ENCODE measurements at places on chromosomes 2 and 18. TPM values are rescaled to one million over a fixed set of nuclear protein-coding genes. Genes with fewer than 3 reads are reported as not detected.
A peak's percentile ranks its signal among the peaks of the same experiment; 100 is the strongest.

CFAP53 gene
- under 0.01 TPM for total RNA-seq

NT5DC4 gene
- not detected for total RNA-seq

DNA sequence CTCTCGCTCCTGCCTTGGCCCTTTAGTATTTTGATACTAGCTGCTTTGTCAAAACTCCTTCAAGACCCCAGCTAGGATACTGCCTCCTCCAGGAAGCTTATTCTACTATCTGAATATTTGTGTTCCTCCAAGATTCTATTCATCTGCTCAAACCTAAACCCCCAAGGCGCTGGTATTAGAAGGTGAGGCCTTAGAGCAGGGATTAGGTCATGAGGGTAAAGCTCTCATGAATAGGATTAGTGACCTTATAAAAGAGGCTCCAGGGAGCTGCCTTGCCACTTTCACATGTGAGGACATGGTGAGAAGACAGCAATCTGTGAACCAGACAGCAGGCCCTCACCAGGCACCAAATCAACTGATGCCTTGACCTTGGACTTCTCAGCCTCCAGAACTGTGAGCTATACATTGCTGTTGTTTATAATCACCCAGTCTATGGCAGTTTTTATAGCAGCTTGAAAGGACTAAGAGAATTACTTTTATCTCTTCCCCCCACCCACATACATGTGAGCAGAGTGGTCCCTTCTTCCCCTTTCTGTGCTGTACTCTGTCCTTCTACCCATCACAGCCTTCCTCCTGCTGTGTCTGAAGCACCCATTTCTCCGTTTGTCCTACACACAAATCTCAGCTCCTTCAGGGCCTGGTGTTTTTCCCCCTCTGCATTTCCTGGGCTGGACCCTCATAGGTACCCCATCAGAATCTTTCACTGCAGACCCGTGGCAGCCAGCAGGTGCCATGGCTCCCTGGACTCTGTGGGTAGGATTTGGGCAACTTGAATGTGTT, 54.5 kb downstream of the HS1BP3 start:
- no peak overlapping the region for H3K4me3 ChIP-seq
- H3K27ac ChIP-seq: no peak overlapping the region
- H3K27me3 ChIP-seq: no peaks in the 10 kb centered on the region
- H3K36me3 ChIP-seq: no peaks in the 10 kb centered on the region

DNA sequence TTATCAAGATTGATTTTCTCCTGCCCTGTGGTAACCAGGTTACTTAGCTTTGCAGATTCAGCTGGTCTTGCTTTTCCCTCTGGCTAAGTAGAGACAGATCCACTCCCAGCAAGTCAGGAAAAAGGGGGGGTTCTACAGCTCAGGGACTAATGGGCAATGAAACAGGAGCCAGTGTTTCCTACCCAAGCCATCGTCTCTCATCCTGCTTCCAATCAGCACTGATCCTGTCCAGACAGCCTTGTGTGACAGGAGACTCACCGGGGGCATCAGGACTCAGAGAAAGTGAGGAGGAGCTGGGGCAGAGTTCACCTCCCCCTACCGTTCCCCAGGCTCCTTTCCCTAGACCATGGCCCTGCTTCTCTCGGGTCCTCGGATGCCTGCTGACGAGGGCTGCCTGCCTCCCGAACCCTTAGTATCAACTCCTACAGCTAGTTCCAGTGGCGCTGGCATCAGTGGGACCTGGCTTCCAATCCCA, 307.6 kb downstream of the ALK start:
- no peak overlapping the region for H3K4me3 ChIP-seq
- no peaks in the 10 kb centered on the region for H3K36me3 ChIP-seq
- peaks cover 2% of the 10 kb centered on the region for H3K4me1 ChIP-seq
- no peaks in the 10 kb centered on the region for H3K27me3 ChIP-seq

- no peak overlapping the region for H3K4me3 ChIP-seq
- DNase-seq: no peak
- H3K4me1 ChIP-seq: no peaks in the 10 kb centered on the region
- H3K36me3 ChIP-seq: no peaks in the 10 kb centered on the region
- no peaks in the 10 kb centered on the region for H3K27me3 ChIP-seq
Observed at GRCh38 chr2:158610059-158610458, 153.3 kb downstream of the PKP4 start.

DNA sequence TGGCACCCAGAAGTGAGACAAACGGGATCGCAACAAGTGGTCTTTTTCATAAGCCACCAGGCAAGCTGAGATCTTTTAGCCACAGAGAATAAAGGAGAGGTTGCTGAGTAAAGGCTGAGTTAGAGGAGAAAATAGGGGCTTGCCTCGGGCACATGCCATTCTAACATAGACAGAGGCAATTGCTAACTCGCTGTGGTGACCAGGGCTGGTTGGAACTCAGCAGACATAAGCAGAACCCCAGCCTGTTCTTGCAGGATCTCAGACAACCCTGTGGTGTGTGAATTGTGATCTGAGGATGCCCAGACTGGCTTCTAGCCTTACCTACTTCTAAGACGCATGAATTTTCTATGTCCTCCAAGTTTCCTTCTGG, 300.2 kb downstream of the CDCA7 start:
- DNase-seq: no peak
- no peaks in the 10 kb centered on the region for H3K27me3 ChIP-seq
- no peak overlapping the region for H3K4me3 ChIP-seq
- no peak overlapping the region for H3K27ac ChIP-seq
- H3K36me3 ChIP-seq: no peaks in the 10 kb centered on the region

- no peak for DNase-seq
- H3K27me3 ChIP-seq: no peaks in the 10 kb centered on the region
- no peaks in the 10 kb centered on the region for H3K36me3 ChIP-seq
- peaks cover 22% of the 10 kb centered on the region for H3K4me1 ChIP-seq
- H3K27ac ChIP-seq: no peak overlapping the region
Observed at GRCh38 chr2:20562540-20563225, 88.2 kb downstream of the HS1BP3 start.

- H3K36me3 ChIP-seq: no peaks in the 10 kb centered on the region
- H3K27me3 ChIP-seq: peaks cover 17% of the 10 kb centered on the region
- H3K4me1 ChIP-seq: no peaks in the 10 kb centered on the region
- no peak overlapping the region for H3K27ac ChIP-seq
- no peak overlapping the region for H3K4me3 ChIP-seq
- DNase-seq: no peak
Observed at GRCh38 chr2:47598476-47598875, 184.5 kb upstream of the MSH6 start.

- no peaks in the 10 kb centered on the region for H3K36me3 ChIP-seq
- H3K27me3 ChIP-seq: no peaks in the 10 kb centered on the region
- no peak for DNase-seq
- peaks cover 4% of the 10 kb centered on the region for H3K4me1 ChIP-seq
- H3K4me3 ChIP-seq: no peak overlapping the region
Observed at GRCh38 chr2:96212339-96212738, 3.7 kb upstream of the STARD7 start.

DNA sequence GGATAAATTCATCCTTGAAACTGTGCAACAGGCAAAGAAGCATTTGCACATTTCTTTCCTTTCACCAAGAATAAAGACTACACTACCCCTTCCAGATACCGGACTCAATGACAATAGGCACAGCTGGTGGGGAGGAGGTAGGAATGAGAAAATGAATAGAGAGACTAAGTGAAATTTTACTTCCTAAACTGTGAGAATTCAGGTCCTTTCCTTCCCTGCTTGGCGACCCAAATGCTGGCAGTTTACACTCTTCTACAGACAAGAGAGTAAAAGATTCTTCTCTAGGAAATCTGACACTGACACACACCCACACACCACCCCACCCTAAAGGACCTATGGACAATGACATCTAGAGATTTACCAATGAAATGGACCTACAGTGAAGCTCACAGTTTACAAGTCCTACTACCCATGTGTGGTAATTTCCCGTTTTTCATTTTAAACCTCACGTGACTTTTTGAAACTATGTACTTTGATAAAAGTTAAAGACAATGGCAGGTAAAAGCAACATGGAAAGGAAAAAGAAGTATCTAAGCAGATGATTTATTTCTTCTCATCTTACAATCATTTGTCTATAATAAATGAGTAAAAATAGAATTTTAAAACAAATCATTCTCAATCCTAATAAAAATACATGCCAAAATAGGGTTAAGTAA, 27.9 kb downstream of the REV1 start:
- H3K27me3 ChIP-seq: no peaks in the 10 kb centered on the region
- H3K4me3 ChIP-seq: no peak overlapping the region
- no peak overlapping the region for H3K27ac ChIP-seq
- DNase-seq: no peak
- H3K36me3 ChIP-seq: peaks cover 9% of the 10 kb centered on the region

DNA sequence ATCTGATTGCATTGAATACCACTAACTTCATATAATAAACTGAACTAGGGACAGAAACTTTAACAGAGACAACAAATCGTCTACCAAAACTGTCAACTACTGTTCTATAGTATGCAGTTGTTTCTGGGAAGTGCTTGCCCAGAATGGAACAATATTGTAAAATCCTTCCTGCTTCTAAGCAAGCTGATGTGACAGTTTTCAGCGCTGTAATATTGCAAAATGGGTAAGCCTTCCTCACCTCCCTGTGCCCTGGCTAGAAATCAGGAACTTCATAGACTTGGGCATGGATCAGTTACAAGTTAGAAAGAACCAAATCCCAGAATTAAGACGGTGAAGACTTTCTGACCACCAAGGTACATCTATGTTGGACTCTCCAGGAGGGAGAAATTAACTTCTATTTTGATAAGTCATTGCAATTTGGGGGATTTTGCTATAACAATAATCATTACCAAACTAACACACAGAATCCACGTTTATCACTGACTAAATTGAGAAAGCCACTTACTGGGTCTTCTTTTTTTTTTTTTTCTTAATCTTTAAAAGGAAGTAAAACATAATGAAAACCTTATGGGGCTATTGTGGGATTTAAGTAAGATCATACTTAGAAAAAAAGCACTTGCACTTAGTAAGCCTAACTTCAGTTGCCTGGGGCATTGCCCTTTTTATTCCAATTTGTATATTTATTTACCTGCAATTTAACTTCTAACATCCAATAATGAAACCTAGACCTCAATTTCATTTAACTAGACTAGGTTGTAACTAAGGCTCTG, 261.5 kb downstream of the TRIB2 start:
- H3K4me3 ChIP-seq: no peak overlapping the region
- no peak for DNase-seq
- no peaks in the 10 kb centered on the region for H3K27me3 ChIP-seq
- H3K36me3 ChIP-seq: no peaks in the 10 kb centered on the region
- no peak overlapping the region for H3K27ac ChIP-seq

DNA sequence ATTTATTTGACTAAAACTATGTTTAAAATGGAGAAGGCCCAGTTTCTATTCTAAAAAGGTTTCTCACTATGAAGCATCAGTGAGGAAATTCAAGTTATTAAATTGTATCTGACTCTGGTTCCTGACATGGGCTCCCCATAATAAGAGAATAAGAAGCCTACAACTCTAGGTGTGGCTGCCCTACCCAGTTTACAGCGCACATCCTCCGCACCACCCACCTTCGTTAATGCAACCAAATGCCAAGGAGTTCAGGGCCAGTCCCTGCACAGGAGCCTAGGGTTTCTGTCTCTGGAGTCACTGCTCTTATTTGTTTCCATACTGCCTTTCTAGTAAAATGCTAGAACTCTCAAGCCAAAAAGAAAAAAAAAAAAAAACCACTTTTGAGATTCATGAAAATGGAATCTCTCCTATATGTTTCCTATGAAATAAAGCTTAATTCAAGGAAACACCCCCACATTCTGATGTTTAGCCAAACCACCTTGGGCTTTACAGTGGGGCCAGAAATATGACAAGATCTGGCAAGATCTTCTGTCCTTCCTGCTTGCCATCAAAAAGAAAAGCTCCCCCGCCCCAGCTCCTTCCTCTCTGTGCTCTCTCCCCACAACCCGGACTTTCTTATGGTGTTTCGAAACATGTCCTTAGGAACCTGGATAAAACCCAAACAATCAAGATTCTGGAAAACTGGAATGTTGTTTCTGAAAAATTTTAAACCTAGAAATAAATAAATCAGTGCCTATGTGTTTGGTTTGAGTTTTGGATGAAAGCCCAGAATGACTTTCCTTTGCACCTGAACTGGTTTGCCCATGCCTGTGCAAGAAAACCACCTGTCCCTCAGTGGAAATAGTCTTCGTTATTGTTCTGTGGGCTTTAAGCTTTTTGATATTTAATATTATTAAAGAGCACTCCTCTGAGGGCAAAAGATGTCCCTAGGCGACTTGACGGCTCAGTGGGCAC, 136.7 kb downstream of the SP3 start:
- no peak overlapping the region for H3K27ac ChIP-seq
- peak; percentile 52 for DNase-seq
- no peaks in the 10 kb centered on the region for H3K36me3 ChIP-seq
- peaks cover 17% of the 10 kb centered on the region for H3K27me3 ChIP-seq
- H3K4me3 ChIP-seq: no peak overlapping the region

- no peaks in the 10 kb centered on the region for H3K27me3 ChIP-seq
- no peak overlapping the region for H3K27ac ChIP-seq
- H3K4me3 ChIP-seq: no peak overlapping the region
- peak; percentile 22 for DNase-seq
- H3K36me3 ChIP-seq: no peaks in the 10 kb centered on the region
Observed at GRCh38 chr2:67572721-67573435, 175.7 kb downstream of the ETAA1 start.

DNA sequence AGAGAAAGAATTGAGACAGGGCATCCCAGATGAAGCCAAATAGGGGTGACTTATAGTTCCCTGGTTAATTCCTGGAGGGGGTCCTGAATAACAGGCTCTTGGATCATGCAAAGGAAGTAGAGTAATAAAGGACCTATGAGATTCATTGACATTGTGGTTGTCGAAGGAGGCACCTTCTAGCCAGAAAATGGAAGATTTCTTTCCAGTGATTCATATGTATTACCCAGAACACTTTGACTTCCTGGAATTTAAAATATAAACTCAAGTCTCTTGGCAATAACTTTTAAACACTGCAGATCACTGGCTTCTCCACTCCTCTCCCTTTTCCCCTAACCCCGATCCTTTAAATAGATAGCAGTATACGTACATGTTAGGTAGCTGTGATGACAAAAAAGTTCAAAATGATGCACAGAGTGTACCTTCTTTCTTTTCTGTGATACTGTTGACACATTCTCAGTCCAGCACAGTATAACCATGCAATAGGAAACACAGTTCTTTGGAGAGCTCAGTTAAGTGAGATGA, 211.8 kb downstream of the LTBP1 start:
- H3K27ac ChIP-seq: peak overlapping the region; percentile 100
- DNase-seq: peak; percentile 95
- peaks cover 26% of the 10 kb centered on the region for H3K4me1 ChIP-seq
- no peaks in the 10 kb centered on the region for H3K27me3 ChIP-seq
- H3K36me3 ChIP-seq: peaks cover 15% of the 10 kb centered on the region
- H3K4me3 ChIP-seq: no peak overlapping the region

Measured in IMR-90 (cell line).